GOT3 (cell line): ENCODE measurements at places on chromosomes 1 and 21.

DNA sequence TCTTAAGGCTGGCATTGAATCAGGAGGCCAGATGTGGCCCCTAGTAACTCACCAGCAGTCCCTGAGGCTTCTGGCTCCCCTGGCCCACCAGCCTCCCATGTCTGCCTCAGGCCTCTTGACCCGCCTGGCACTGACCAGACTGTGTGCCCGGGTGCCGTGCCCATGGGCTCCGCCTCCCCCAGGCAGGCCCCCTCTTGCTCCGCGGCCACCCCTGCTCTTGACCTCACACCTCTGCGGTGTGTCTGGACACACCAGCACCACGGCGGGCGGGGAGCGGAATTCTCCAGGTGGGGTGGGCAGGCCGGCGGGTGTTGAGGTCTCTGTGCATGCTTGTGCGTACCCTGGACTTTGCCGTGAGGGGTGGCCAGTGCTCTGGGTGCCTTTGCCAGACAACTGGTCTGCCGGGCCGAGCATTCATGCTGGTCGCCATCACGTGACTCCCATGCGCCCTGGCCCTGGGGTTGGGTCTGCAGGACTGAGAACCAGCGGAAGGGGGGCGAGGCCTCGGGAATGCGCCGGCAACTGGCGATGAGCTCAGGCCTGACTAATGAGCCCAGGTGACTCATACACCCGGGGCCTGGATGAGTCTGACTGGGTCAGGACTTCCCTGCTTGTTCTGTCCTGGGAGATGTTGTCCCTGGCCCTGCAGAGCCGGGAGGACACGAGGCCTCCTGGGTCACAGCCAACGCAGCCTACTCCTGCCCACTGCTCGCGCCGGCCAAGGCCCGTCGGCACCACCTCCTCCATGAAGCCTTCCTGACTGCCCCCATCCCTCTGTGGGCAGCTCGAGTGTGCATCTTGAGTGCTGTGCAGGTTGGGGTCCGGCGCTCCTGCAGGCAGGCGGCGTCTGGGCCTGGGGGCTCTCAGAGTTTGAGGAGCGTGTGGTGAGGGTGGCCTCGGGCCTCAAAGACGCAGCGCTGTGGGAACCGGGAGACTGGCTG lies 22.6 kb downstream of the COL18A1 start:
- no peak for DNase-seq

DNA sequence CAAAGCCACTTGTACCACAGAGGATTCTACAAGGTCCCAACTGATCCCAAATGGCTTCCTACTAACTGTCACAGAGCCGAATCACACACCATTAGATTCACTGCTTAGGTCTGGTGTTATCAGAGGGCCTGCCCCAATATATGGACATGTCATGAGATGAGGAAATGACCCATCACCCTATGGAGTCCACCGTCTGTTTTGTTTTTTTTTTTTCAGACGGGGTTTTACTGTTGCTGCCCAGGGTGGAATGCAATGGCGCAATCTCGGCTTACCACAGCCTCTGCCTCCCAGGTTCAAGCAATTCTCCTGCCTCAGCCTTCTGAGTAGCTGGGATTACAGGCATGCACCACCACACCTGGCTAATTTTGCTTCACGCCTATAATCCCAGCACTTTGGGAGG lies 83.8 kb upstream of the ETS2 start:
- no peak for DNase-seq

DNA sequence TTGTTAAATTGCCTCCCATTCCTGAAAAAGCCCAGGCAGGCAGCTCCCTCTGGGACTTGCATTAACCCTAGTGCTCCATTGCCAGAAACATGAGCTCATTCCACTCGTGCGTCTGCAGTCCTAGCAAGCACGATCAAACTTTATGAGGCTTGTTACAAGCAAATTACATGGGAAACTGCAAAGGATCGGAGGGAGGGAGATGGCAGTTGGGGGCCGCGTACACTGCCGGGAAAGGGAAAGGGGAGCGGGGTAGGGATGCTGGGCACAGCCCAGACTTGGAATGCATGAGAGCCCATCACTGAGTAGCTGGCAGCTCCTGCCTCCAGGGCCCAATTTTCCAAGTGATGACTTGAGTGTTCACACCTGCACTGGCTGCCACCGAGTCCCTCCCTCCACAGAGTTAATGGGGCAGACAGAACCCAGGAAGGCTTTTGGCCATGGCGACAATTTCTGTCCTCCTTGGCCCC lies 169.9 kb downstream of the BRINP2 start:
- DNase-seq, result no peak

DNA sequence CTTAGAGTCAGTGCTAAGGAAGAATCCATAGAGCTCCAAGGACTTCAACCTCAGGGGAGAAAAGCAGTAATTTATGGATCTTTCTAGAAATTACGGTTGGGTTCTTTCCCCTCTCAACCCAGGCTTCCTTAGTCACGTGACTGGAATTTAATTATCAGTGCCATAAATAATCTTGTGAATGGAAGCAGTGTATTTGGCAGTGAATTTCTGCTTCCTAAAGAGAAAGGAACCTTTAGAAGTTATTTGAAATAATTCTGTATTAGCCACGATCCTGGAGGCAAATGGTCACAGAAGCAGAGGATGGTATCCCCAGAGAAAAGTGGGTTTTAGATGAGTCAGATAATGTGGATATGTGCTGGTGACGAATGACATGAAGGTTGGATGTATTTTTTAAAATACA lies 89.6 kb downstream of the NFIA start:
- DNase-seq, result no peak

DNA sequence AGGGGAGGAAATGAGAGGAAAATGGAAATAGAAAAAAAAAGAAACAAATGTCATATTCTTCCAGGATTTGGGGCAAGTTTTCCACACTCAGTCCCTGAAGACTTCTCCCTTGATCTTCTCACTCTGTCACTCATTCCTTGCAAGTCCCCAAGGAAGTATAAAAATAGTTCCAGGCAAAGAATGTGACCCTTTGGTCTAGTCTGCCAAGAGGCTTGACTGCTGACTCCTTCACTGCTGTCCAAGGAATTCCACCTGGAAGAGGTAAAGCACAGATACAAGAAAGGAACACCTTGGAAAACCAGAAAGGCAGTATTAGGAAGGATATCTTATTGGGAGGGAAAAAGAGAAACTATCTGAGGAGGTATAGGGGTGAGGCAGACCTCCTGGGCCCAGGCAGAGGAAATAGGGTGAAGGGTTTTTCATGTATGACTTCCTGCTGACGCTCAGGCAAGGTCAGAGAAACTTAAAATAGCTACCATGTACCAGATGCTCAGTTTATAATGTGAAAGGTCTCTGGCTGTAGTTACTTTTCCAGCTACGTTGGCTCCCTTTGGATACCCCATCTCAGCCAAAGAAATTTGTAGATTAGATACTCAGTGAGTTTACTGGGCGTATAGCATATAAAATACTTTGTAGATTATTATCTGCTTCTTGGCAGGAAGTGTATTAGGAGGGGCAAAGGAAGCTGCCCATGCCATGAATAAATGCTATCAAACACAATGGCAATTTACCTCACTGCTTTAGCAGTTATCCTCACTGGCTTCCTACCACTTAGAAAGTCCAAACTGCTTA lies 2.0 kb upstream of the GJA5 start:
- no peak for DNase-seq
